ENCODE measurements at places on chromosomes 6 and 20.

- DNase-seq = no peak
These were observed 86.3 kb upstream of the PREP start for GRCh38 chr6:105489216-105489530.

GRCh38 chr6:44169154-44169553 is 10.5 kb downstream of the CAPN11 start:
- DNase-seq = no peak

DNA sequence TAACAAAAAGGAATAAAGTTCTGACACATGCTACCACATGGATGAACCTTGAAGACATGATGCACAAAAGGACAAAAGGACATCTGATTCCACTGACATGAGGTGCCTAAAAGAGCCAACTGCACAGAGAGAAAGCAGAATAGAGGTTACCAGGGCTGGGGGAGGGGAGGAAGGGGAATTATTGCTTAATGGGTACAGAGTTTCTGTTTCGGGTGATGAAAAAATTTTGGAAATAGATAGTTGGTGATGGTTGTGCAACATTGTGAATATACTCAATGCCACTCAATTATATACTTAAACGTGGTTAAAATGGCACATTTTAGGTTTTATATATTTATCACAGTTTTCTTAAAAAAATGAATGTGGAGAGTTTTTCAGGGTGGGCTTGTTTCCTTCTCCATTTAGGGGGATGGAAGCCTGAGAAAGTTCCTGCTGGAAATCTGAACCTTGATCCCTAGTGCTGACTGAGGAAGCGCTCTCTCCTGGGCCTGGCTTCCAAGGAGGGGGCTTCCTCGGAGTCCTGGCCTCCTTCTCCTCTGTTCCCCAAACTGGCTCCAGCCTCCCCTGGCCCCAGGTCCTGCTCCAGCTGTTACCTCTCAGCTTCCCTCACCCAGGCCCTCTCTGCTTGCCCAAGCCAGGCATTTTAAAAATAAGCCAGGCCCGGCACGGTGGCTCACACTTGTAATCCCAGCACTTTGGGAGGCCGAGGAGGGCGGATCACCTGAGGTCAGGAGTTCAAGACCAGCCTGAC is 79.2 kb downstream of the NOL4L start:
- DNase-seq = no peak

DNA sequence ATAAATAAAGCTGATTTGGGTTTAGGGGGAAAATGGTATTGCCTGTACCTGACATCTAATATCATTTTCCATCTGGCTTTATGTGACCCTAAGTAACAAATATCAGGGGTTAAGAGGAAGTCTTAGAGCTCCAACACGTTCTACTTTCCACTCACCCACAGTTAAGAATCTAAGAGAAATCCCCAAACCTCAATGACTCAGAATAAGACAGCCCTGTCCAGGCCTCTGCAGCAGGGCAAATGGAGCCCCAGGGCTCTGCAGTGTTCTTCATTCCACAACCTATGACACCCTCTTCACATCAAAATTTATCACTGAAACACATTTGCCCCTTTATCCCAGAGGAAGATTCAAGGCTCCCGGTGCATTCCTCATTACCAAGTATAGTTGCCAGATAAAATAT is 20.3 kb upstream of the TENT5A start:
- no peak for DNase-seq

DNA sequence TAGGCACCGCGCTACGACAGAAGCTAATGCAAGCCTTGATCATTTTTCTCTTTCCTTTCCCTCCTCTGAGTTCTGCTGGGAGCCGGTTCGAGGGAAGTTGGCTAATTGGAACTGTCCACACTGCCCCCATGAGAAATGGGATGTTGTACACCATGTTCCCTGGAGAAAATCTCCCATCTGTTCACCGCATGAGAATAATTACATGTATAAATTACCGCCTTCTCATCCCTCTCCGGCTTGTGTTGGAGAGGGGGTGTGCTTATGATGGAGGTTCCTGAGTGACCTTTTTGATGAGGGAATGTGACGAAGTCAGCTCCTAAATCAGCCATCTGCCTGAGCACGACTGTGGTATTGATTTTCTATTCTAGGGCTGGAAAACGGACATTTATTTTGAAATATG is 320.2 kb upstream of the SULF2 start:
- no peak for DNase-seq

DNA sequence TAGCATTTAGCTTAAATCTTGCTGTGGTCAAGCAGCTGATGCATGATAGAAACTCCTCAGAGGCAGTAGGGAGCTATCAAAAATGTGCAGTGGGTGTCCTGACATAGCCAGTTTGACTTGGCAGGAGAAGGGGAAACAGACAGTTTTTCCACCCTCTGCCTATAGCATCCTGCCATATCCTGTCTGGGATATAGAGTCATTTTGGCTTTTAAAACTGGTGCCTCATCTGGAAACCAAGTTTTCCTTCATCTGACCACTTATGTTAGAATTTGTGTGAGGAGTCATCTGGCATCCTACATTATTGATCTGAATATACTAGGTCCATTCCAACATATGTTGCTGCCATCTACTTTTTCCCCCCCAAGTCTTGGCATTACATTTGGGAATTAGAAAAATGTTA is 284.1 kb downstream of the CD109 start:
- DNase-seq = no peak

- DNase-seq = no peak
These were observed 34.6 kb downstream of the C6orf52 start for GRCh38 chr6:10659699-10660348.

Measured in stimulated activated CD4-positive, alpha-beta T cell treated with anti-CD3 and anti-CD28 coated beads, Interleukin-2, amount 100 ng/mL, for 48 hours (primary cell).